ENCODE measurements at places on chromosomes 11 and 22.
A peak's percentile ranks its signal among the peaks of the same experiment; 100 is the strongest.

DNA sequence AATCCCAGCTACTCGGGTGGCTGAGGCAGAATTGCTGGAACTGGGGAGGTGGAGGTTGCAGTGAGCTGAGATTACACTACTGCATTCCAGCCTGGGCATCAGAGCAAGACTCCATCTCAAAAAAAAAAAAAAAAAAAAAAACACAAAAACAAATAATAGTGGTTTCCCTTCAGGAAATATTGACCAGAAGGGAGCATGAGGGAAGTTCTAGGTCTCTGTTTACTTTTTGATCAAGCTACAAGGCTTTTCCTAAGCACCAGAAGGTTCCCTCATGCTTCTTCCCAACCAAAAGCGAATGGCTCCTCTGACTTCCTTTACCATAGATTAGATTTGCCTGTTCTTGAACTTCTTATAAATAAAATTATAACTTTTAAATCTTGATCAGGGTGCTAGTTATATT, 18.3 kb downstream of the MYO18B start:
- no peak for DNase-seq

GRCh38 chr22:31187627-31188026, 24.5 kb upstream of the LIMK2 start:
- no peak for DNase-seq

- DNase-seq: no peak
These were observed 394 bp downstream of the KIAA1671 start for GRCh38 chr22:24952837-24953383.

DNA sequence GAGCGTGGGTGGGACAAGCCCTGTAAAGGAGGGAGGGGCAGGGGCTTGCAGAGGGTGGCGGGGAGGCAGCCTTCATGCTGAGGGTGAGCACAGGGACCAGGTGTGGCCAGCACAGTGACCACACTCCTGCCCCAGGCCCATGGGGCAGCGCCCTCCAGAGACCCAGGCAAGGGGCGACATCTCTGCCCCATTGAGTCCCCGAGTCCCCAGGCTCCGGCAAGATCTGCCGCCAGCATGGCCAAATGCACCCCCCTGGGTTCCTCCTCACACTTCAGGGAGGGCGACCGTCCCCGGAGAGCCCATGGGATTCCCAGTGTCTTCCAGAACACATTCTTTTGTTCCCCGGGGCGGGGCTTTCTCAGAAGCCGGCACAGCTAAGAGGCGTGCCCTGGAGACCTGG, 362.5 kb downstream of the TBC1D22A start:
- DNase-seq: no peak

DNA sequence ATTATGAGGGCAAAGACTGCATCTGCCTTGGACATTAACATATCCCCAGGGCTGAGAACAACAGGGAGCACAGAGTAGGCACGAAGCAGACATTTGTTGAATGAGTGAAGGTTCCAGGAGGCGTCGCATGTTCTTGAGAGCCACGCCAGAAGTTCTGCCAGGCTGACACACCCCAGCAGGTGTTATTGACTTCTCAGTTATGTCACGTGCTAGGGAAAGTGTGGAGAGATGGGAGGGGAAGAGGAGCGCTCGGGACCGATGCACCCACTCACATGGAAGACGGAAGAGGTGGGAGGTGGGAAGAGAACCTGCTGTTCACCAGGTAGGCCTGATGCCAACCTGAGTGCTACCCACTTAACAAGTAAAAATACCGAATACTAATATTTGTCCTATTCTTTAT, 232.8 kb downstream of the LARGE1 start:
- no peak for DNase-seq

DNA sequence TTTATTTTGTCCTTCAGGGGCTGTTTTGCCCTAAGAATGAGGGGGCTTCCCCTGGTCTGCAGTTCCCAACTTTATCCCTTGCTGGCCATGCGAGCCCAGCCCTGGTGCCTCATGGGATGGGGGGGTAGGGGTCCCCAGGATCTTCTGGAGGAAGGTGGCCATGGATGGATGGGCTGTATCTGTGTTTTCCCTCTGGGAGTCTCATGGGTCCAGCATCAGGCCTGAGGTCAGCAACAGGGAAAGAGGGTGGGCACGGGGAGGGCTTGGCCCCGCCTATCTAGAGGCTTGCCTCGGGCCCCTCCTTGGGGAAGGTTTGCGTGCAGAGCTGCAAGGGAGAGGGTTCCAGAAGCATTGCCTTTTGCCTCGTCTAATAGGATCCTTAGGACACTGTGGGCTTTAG, 10.8 kb upstream of the ADORA2A start:
- no peak for DNase-seq

GRCh38 chr11:70495351-70496310, 97.3 kb downstream of the CTTN start:
- DNase-seq: no peak

DNA sequence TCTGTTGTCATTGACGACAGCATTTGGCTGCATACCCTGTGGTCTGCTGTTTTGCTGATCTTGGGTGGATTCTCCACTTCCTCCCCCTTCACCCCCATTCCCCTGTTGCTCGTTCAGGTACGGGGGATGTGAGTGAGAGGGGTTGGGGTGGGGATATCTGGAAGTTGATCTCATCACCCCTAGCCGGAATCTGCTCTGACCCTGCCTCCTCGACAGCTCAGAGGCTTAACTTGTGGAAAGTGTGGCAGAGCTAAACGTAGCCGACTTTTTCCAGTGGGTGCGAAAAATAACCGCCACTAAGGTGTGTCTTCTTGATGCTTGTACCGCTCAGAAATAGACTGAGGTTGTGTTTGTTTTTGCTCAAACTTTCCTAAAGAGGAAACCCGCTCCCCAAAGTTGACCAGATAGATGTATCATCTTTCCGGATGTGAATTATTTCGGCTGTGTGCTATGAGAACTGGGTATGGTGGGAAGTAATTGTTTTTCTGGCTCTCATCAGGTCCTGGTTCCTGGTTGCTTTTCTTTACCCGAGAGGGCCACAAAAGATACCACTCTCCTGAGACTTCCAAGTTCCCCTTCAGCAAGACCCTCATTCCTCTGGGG, 6.6 kb downstream of the ZBTB16 start:
- no peak for DNase-seq

DNA sequence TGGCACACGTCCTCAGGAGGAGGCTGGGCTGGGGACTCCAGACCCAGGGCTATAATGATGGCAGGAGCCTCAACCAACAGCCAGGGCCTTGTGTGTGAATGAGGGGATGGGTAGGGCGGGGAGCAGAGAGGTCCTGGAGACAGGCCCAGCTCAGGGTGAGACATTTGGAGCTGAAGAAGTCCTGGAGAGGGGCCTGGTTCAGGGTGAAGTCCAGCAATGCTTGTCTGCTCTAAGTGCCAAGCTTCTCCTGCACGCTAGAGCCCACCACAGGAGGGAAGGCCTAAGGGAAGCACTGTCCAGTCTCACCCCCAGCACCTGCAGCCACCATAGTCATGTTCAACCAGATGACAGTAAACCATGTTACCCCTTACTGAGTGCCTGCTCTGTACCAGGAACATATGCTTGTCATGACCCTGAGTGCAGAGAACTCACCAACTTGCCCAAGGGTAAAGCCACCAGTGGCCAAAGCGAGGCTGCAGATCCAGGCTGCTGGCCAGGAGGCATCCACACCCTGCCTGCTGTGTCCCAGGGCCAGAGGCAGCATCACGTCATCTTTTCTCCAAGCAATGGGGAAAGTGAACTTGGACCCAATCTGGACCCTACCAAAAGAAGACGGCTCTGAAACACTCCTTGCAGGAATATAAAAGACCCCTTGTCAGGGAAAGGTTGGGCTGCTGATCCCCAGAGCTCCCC, 24.0 kb downstream of the LMO1 start:
- no peak for DNase-seq

GRCh38 chr11:57214494-57214893, 22.6 kb downstream of the APLNR start:
- DNase-seq: no peak

DNA sequence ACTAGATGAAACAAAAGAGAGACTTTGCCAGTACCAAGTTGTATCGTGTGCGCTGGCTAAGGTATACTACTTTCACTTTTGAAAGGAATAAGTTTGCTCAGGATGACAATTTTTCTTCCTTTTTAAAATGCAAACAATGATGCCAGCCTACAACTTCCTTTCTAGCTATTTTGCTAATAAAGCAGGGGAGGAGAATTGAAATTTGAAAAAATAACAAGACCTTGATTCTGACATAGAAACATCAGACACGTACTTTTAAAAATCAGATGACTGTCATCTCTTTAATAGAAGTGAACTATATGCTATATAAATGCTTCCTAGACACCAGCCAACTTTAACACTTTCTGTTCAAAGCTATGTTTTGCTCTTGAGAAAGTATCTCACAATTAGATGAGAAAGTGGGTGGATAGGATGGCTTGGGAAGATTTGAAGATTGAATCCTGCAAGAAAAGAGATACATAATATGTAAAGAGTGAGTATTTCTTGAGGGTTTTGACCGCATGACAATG, 41.7 kb upstream of the BLID start:
- no peak for DNase-seq

- DNase-seq: no peak
These were observed 85.5 kb downstream of the CDKN1C start for GRCh38 chr11:2799881-2800654.

GRCh38 chr11:118757876-118758399, 33.0 kb downstream of the DDX6 start:
- DNase-seq: no peak

- DNase-seq: peak; percentile 80
These were observed 26.2 kb upstream of the COMT start for GRCh38 chr22:19915287-19915954.

- DNase-seq: no peak
These were observed 21.7 kb upstream of the IFITM3 start for GRCh38 chr11:342328-342727.

GRCh38 chr22:50251477-50252081, 514 bp upstream of the HDAC10 start:
- no peak for DNase-seq

DNA sequence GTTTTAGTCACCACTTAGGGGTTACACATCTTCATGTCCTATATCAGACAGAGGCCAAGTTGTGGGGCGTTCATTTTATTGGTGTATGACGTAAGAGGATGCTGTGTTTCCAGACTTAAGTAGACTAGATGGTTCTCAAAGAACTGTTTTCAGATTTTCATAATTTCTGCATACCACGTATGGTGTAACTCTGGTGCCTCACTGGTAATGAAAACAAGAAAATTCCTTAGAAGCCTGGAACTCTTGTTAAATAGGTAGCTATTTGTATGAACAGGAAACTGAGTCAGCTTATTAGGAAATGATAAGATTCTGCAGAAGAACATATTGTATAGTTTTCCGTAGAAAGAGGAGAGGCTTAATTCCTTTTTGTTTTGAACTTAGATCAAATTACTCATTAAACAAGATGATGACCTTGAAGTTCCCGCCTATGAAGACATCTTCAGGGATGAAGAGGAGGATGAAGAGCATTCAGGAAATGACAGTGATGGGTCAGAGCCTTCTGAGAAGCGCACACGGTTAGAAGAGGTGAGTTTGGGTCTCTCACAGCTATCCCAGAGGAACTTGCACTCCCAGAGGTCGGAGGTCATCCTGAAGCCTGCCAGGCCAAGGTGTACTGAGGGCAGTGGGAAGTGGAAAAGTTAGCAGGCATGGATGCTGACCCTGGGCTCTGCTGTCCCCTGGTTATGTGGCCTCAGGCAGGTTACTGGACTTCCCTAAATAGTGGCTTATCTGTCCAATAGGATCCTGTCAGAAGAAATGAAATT, 3.9 kb downstream of the CDC45 start:
- no peak for DNase-seq

DNA sequence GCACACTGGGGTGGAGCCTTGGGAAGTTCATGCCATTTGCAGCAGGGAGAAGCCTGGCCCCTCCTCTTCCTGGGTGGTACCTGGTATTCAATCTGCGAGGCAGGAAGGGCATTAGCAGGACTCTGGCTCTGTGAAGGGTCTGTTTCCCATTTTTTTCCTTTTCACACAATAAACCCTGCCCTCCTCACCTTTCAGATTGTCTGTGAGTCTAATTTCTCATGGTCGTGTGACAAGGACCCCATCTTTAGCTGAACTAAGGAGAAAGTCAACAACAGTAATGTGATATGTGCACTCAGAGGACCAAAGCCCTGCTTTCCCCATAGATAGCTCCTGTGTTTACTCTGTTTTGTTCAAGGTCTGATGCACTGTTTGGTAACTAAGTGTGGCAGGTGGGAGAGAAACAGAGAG, 26.6 kb upstream of the CASP4 start:
- DNase-seq: no peak

DNA sequence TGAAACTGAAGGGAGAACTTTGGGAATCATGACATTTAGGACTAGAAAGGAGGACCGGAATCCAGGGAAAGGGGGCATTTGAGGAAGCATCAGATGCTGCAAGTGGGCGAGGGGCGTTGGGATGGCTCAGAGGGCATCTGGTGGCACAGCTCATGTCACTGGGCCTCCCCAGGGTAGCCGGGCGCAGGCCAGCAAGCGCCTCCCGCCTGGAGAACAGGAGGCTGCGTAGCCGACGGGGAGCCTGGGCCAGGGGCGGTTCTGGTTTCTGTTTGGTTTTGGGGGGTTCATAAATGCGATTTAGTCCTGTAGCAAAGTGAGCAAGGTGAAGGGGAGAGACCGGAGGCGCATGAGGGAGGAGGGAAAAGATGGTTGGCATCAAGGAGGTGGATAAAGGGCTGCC, 443 bp upstream of the ST14 start:
- DNase-seq: no peak

DNA sequence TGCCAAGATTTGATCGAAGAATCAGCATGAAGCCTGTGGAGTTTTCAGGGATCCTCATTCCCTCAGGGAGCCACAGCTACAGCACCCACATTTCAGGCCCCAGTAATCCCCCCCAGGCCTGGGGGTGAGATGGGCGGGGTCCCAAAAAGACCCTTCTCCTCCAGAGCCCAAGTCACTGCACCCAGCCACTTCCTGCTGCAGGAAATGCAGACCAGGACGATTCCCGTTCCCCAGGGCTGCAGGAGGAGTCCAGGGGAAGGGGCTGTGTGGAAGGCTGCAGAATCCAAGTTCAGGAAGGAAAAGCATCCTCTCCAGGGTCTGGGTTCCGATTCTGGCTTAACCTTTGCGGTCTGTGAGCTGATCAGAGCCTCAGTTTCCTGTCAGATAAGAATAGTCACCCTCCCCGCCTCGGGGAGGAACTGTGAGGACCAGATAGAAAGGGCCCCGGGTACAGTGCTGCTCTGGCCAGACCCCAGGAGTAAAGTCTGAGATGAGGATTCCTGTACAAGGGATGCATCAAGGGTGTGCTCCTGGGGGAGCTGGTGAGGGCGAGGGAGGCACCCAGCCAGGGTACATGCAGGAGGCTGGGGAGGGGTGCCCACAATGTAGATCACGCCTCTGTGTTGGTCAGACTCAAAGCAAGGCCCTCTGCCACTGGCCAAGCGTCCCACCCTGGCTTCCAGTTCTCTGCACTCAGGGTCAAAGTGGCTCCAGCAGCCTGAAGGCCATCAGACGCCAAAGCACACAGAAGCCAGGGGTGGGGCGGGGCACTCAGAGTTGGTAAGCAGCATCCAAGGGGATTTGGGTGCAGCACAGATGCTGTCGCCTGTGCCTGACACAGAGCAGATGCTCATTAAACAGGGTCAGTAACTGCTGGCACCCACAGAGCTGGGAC, 30.1 kb upstream of the TP53I11 start:
- DNase-seq: no peak

GRCh38 chr11:9868641-9869040, 204.8 kb downstream of the SWAP70 start:
- DNase-seq: no peak

GRCh38 chr11:75718419-75719339, 1.0 kb downstream of the MOGAT2 start:
- DNase-seq: no peak

Measured in Jurkat, Clone E6-1 (cell line).